Stimulated activated naive CD4-positive, alpha-beta T cell (primary cell): ENCODE measurements at places on chromosomes 13 and 19.

DNA sequence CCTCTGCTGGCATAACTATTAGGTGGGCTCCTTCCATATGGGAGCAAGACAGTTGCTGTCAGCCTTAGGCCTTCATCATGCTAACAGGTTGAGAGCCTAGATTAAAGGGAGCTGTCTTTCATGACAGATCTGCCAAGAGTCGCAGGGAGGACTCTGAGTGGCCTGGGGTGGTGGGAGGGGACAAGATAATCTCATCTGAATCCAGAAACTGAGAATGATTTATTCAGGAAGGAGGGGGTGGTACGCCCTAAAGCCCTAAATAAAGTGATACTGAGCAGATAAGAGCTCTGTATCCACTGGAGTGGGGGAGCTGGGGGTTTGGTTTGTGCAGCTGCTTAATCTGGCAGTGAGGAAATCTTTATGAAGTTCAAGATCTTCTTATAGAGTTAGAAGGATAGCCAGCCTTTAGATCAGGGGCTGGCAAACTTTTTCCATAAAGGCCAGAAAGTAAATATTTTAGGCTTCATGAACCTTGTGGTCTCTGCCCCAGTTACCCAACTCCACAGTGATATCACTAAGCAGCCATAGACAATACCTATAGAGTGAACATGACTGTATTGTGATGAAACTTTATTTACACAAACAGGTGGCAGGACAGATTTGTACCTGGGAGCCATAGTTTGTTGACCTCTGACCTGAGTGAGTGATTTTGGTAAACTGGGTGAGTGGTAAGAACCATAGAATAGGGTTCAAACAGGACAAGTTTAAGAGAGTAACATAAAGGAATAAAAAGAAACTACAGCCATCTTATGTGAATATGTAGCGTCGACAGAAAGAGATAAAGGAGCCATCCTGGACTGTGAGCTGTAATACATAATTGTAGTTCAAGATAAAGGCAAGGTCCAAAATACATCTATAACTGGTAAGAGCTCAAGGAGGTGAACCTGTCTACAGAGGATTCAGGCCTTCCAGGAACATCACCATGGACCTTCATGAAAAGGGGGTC lies 9.8 kb upstream of the STK24 start:
- DNase-seq, result no peak

GRCh38 chr19:13963603-13964105 lies 11.3 kb downstream of the DCAF15 start:
- no peak for DNase-seq

DNA sequence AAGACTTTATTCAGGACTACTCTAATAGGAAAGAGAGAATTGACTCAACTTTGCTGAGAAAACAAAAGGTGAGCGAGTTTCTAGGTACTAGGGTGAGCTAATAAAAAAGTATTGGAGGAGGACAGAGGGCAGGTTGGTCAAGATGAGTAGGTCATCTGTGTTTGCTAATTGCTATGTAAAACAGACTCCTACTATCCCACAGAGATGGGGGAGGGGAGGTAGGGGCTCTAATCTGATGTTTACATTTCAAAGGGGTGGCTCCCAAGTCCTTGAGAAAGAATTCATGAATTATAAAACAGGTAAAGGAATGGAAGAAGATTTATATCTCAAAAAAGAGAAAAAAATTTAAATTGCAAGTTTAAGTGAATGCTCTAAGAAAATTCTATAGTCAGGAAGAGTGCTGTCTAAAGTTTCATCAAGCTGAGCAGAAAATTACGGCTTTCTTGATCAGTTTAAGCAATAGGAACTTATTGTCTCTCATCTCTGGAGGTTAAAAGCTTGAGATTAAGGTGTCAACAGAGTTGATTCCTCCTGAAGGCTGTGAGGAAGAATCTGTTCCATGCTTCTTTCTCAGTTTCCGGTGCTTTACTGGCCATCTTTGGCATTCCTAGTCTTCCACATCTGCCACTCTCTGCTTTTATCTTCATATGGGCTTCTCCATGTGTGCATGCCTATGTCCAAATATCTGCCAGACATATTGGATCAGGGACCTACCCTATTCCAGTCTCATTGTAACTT lies 790.3 kb downstream of the SLITRK5 start:
- DNase-seq, result no peak

- no peak for DNase-seq
Measured at GRCh38 chr19:14061081-14061749, 661 bp downstream of the PALM3 start.

DNA sequence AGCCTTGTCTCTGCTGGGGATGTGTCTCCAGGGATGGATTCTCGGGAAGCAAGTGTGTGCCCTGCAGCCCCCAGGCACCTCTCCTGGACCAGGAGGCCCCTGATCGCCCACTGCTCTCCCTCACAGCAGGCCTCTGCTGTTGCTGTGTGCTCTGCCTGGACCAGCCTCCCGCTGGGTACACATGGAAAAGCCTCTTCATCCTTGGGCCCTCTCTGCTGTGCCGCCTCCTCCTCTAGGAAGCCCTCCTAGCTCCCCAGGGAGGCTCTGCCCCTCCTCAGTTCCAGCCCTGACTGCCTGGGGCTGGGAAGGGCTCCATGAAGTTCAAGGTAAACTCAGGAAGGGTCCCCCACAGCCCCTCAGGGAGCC lies 12.0 kb downstream of the NDUFA11 start:
- DNase-seq, result no peak

- no peak for DNase-seq
Measured at GRCh38 chr19:34500656-34501120, 19.1 kb downstream of the WTIP start.

- DNase-seq, result no peak
Measured at GRCh38 chr19:1587872-1588271, 4.8 kb downstream of the MBD3 start.

GRCh38 chr19:45184115-45184514 lies 5.5 kb downstream of the BLOC1S3 start:
- no peak for DNase-seq

DNA sequence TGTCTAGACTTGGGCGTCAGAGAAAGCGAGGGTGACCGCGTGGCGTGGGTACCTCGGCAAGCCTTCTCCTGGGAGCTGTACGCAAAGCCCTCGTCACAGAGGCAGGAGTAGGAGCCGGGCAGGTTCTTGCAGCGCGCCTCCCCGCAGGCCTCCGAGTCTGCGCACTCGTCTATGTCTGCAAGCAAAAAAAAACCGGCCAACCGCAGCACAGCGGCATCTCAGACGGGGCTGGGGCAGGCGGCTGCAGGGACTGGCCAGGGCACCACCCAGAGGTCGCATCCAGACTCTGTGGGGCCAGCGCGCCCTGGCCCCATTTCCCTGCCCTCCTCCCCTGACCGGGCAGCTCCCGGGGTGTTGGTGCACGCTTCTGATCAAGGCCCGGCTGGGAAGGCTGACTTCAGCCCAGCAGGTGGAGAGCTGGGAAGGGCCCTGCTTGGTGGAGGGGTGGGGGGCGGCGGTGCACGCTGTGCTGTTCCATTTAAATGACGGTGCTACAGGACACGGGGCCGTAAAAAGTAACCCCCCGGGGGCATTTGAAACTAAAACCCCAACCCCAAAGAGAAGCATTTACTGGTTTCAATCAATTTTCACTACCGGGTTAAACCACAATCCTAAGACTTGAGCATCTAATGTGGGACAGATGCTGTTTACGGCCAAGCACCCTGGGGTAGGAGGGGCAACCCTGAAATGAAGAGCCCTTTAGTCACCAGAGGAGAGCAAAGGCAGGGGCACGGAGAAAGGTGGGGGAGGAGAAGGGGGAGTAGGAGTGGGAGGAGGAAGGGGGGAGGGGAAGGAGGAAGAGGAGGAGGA lies 28.2 kb downstream of the GAS6 start:
- DNase-seq, result no peak

DNA sequence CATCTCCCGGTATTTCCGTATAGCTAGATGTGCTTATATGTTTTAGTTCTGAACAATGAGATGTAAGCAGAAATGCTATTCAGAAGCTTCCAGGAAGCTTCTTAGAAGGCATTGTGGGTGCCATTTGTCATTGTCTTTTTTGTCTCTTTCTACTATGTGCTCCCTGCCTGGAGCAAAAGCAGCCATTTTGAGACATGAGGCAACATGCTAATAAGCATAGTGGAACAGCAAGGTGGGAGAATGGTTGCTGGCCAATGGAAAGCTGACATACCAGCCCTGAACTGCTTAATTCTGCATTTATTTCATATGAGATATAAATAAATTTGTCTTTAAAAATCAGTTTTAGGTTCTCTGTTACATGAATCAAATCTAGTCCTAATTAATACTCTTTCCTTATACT lies 299.7 kb downstream of the LMO7 start:
- DNase-seq, result no peak

- no peak for DNase-seq
Measured at GRCh38 chr13:26185720-26186117, 36.4 kb downstream of the RNF6 start.

DNA sequence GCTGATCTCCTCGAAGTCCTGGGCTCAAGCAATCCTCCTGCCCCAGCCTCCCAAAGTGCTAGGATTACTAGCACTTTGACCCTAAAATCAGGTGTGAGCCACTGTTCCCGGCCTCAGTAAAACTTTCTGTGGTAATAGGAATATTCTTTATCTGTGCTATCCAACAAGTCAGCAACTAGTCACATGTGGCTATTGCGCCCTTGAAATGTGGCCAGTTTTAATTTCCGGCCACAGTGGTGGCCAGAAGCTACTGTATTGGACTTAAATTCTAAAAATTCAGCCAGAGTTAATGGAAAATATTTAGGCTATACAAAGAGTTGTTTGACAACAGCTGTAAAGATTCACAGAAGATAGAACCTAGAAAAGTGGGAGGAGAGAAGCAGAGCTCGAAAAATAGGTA lies 30.0 kb downstream of the KEAP1 start:
- no peak for DNase-seq

DNA sequence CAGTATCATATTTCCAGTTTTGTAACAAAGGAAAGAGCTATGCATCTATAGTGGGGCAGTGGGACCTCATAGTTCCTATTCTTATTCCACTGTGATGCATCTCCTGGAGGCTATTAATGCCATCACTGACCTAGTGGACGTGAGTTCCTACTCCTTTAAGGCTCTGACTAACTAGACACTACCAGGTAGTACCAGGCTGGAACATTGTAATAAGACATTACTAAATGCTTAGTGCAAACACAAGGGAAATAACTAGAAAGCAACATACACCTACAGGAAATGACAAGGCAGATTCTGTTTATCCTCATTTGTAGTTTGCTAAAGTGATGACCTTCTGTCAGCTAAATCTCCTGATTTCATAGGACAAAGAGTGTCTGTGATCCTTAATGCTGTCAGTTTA lies 192.5 kb downstream of the POSTN start:
- no peak for DNase-seq

GRCh38 chr13:63501702-63502101 lies 2086.1 kb upstream of the PCDH20 start:
- DNase-seq, result no peak

- DNase-seq, result peak; percentile 44
Measured at GRCh38 chr19:5623397-5624017, 624 bp downstream of the SAFB start.
